ENCODE measurements at places on chromosomes 7 and 10.

- DNase-seq = no peak
Observed at GRCh38 chr10:110167149-110167548, 40.3 kb upstream of the MXI1 start.

- no peak for DNase-seq
Observed at GRCh38 chr10:767211-767610, 77.7 kb upstream of the DIP2C start.

- DNase-seq = no peak
Observed at GRCh38 chr7:159119026-159119741, 25.5 kb downstream of the VIPR2 start.

DNA sequence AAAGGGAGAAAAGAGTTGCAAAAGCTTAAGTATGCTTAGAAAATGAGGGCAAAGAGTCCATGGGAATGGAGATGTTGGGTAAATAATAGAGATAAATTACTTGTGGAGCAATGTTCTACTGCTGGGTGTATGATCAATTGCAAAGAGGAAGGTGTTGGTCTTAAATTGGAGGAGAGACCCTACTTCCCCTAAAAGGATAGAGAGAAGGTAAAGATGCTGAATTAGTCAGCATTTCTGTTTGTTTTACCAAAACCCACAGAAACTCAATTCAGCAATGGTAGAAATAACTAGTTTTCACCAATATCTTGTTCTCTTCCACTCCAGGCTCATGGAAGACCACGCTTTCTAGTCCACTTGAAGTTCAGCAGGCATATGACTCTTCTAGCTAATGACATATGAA is 32.1 kb downstream of the ASB4 start:
- no peak for DNase-seq

- no peak for DNase-seq
Observed at GRCh38 chr10:97865488-97865887, 15.8 kb downstream of the GOLGA7B start.

DNA sequence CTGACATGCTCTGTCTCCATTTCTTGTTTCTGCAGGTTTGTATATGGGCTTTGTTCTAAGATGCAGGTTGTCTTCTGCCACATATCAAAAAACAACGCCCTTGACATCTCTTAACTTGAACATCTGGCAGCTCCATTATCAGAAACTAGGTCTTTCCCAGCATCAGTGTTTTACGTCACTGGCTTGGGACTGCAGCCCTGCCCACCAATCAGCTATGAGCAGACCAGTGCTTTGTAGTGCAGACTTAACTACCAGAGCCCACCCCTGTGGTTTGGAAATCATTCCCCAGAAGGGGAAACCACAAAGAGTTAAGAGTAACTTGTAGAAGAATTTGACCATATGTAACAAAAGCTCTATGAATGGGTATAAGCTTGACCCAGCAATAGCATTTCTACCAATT is 132.4 kb downstream of the SEPTIN14 start:
- no peak for DNase-seq

DNA sequence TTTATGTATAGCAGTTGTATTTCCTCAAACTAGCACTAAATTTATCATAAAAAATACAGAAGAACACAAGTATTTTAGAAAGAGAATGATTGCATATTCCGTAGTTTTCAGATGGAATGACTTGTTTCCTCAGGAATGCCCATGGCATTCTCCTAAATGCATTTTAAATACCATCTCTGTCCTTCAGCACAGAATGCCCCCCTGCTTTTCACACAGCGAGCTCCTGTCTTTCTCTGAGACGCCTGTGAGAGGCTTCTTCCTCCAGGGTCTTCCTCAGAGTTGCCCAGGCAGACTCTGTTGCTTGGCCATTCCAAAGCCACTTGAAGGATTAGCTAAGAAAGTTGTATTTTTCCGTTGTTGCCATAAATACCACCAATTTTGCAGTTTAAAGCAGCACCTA is 10.1 kb downstream of the LANCL2 start:
- DNase-seq = no peak

GRCh38 chr7:69638674-69639073 is 40.4 kb downstream of the AUTS2 start:
- no peak for DNase-seq

GRCh38 chr10:62790571-62790970 is 13.9 kb upstream of the ADO start:
- no peak for DNase-seq

DNA sequence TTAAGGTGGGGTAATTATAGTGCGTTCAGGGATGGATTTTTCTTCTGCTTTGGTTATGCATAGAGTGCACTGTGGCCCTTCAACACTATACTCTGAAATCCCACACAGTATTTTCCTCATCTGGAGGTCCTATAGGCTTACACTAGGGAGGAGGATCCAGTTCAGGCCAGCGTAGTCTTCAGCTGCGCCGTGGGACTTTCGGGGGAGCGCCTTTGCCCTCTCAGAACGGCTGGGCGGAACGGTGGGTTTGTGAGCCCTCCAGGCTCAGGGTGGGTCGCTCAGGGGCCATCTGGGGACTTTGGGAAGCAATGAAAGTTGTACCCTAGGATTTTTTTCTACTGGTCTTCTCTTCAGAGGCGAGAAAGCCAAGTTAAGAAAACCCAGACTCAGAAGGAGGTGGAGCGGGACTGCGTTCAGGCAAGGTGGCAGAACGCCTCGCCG is 652 bp upstream of the VPS26A start:
- no peak for DNase-seq

DNA sequence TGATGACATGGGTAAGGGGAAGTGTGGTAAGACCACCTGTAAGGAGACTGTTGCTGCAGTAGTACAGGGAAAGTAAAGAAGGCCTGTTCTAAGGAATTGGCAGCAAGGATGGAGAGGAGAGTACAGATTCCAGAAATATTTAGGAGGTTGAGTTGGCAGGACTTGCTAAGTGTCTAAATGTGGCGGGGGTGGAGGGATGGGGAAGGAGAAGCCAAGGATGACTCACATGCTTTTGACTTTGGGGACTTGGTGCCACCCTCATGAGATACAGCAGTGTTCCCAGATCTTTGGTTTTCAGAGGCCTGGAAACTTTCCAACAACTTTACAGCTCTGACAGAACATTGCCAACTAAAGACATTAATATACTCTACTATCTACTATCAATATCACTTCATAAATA is 45.4 kb downstream of the CDK6 start:
- DNase-seq = no peak

DNA sequence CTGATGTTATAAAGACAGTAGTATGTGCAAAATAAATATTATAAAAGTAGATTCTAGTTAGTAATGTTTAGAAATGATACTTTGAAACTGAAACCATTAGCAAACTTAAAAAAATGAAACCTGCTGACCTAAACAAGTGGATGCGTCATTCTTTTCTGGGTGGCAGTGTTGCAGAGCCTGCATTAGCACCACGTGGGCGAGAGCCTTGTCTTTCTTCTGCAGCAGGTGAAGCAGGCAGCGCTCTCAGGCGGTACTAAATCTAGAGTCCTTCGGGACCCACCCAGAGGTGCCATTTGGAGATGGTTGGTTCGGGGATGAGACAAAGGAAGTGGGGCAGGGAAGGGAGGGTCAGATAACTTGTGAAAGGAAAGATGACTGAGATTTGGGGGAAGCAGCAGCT is 759.1 kb upstream of the IGFBP3 start:
- DNase-seq = no peak

GRCh38 chr7:2993868-2994267 is 49.8 kb downstream of the CARD11 start:
- DNase-seq = no peak

- DNase-seq = no peak
Observed at GRCh38 chr10:80154978-80155695, 22.6 kb downstream of the PLAC9 start.

DNA sequence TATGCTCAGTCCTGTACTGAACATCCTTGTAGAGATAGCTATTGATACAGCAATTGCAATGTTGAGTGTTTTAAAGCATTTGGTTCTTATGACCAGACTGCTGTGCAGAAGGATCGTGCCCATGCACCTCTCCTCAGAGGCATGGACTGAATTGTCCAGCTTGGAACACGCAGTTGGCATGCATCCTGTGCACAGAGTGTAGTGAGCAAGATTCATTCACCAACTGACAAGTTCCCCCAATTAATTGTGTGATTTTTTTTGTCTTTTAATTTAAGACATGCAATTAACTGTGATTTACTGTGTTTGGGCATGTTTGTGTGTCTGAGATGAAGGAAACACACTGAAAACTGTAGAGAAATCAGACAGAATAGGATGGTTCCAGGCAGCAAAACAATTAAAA is 323.7 kb downstream of the CDK14 start:
- no peak for DNase-seq

DNA sequence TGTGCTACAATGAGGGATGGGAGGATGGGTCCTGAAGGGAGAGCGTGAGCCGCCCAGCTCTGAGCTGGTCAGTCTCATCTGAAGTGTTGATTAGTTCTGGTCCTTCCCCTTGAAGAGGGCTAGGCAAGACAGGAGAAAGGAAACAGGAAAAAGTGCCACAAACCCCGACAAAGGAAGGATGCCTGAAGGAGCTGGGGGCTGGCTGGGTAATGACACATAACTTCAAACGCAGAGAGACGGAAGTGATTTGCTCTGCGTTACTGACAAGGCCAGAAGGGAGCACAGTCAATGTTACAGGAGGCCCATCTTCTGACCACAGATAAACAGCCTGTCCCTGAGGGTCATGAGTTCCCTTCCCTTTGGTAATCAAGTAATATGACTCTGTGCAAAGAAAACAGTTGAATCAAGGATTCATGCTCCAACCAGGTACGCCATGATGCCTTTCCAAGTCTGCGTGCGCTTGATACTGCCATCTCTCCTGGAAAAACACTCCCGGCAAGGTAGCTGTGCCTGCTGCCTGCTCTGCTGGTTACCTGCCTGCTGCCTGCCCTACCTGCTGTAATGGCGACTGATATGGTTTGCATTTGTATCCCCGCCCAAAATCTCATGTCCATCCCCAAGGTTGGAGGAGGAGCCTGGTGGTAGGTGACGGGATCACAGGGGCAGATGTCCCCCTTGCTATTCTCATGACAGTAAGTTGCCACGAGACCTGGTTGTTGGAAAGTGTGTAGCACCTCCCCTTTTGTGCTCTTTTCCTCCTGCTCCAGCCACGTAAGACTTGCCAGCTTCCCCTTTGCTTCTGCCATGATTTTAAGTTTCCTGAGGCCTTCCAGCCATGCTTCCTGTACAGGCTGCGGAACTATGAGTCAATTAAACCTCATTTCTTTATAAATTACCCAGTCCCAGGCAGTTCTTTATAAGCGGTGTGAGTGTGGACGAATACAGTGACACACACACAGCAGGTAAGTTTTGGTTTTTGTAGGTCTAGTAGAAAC is 57.9 kb downstream of the GRB10 start:
- DNase-seq = no peak

DNA sequence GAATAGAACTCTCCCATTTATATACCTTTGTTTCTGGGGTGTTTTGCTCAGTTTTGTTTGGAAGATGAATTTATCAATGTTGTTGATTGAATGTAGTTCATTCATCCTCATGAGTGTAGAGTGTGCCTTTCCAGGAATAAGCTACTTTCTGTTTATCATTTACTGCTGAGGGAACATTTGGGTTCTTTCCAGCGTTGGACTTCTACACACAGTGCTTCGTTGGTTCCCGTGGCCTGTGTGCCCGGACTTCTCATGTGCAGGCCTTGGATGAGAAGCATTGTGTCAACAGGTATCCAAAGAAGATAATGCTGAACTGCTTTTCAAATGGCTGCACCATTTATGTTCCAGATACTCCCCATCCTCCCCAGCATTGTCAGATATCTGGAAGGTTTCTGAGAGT is 107.6 kb upstream of the TNS3 start:
- no peak for DNase-seq

DNA sequence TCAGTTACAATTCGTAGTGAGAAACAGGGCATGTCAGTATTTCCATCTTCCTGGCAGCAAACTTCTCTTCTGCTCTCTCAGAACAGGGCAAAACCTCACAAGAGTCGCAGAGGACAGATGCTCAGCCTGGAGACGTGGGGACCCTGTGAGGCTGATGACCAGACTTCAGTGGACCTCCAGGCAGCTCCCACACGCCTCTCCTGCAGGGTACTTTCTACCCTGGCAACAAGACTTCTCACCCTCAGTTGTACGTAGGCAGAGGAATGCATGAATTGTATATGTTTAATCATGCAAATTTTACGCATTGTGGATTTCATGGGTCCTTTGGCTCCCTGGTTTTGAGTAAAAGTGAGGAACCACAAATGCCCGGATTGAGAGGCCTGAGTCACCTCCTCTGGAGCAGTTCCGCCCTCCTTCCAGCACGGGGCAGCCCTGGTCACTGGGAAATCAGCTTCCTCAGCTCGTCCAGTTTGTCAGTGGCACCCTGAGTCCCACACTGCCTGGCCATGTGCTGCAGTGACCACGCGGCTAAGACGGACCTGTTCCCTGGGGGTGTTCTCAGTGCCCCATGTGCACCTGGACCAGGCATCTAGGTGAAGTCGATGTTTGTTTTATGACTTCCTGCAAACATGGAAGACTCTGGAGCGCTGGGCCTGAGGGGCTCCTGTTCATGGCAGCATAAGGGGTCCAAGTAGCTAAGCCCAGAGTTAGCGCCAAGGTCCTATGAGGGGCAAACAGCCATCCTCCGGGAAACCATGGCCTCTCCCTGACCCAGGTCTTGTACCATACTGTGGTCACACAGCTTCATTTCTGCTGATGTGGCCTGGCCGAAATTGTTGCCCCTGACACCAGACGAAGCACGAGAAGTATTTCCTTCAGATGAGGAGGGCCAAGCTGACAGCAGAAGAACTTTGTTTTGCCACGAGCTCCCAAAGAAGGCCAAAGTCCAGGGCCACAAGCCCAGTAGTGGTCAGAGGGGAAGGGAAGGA is 165.1 kb downstream of the TNS3 start:
- no peak for DNase-seq

DNA sequence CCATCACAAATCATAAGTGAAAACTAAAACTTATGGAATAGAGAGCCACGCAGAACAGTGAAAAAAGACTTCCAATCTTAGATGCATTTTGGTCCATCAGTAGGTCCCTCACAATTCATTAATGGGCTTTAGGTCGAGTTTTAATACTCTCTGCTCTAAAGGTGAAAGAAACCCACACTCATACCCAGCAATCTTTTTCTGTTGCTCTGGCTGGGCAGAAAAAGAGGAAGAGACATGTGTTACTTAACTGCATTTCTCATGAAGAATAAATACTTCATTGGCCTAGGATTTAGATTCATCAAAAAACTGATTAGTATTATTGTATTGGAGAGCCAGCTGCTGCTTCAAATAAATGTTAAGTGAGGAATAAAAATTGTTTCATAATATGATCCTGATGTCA is 645.7 kb downstream of the PHTF2 start:
- DNase-seq = no peak

GRCh38 chr10:6819301-6819700 is 239.2 kb upstream of the PRKCQ start:
- no peak for DNase-seq

All from hematopoietic multipotent progenitor cell (in vitro differentiated cells).